ENCODE measurements at places on chromosomes 7 and 10. TPM values are rescaled to one million over a fixed set of nuclear protein-coding genes. Genes with fewer than 3 reads are reported as not detected.

The CALHM2 gene
- 14.5 TPM for total RNA-seq

The FAM24B gene
- 3.8 TPM for total RNA-seq

The STX1A gene
- total RNA-seq = 19.5 TPM

The CRTAC1 gene
- 1.6 TPM for total RNA-seq

The NEUROG3 gene
- total RNA-seq = not detected

The AFAP1L2 gene
- total RNA-seq = 3.4 TPM

The SNX8 gene
- 54.4 TPM for total RNA-seq

The POT1 gene
- total RNA-seq = 22.3 TPM

The PIK3CG gene
- total RNA-seq = 14.8 TPM

The ZMYND11 gene
- 43.7 TPM for total RNA-seq

The NPFFR1 gene
- total RNA-seq = not detected

The NPC1L1 gene
- not detected for total RNA-seq

The SKIDA1 gene
- total RNA-seq = 1.2 TPM

The EBLN1 gene
- not detected for total RNA-seq

The SPDYE9 gene
- not detected for total RNA-seq

The AOC1 gene
- total RNA-seq = not detected

The MOGAT3 gene
- total RNA-seq = not detected

The EPHA1 gene
- not detected for total RNA-seq

The HOGA1 gene
- total RNA-seq = 0.12 TPM

The ANKRD30A gene
- not detected for total RNA-seq

The TACC2 gene
- total RNA-seq = 39.6 TPM

The NCF1 gene
- total RNA-seq = not detected

The SRPK2 gene
- total RNA-seq = 59.6 TPM

The SYCE1 gene
- not detected for total RNA-seq

The SEMA4G gene
- 6.9 TPM for total RNA-seq

The CASTOR2 gene
- total RNA-seq = 21.3 TPM

The KCND2 gene
- 1.3 TPM for total RNA-seq

The MTPN gene
- 166 TPM for total RNA-seq

The TEX36 gene
- total RNA-seq = not detected

The TDRD1 gene
- total RNA-seq = not detected

The LRRC17 gene
- total RNA-seq = 71.4 TPM

The TMEM26 gene
- 2.9 TPM for total RNA-seq

The CPED1 gene
- total RNA-seq = 2.3 TPM

The TAS2R4 gene
- total RNA-seq = 0.29 TPM

The LOXL4 gene
- total RNA-seq = 7.0 TPM

The ANKRD61 gene
- not detected for total RNA-seq

The CACNA2D1 gene
- 18.8 TPM for total RNA-seq

The EPHB6 gene
- 3.8 TPM for total RNA-seq

The IFIT1B gene
- total RNA-seq = not detected

The SPDYE2B gene
- not detected for total RNA-seq

The NEBL gene
- total RNA-seq = 0.44 TPM

The GIMAP7 gene
- 34.5 TPM for total RNA-seq

The CXCL12 gene
- 9.5 TPM for total RNA-seq

The PALD1 gene
- total RNA-seq = 197 TPM

The CUBN gene
- 2.1 TPM for total RNA-seq

The GBX1 gene
- not detected for total RNA-seq

The OPALIN gene
- not detected for total RNA-seq

The PLA2G12B gene
- total RNA-seq = not detected

The TMEM270 gene
- total RNA-seq = not detected

The CCDC7 gene
- total RNA-seq = 2.4 TPM

The C10orf71 gene
- total RNA-seq = not detected

The THNSL1 gene
- total RNA-seq = 1.8 TPM

The AKAP9 gene
- 37.7 TPM for total RNA-seq

The SEMA3D gene
- total RNA-seq = 0.68 TPM

The FAM237B gene
- total RNA-seq = not detected

The KCNH2 gene
- 0.87 TPM for total RNA-seq

The PAX4 gene
- not detected for total RNA-seq

The FRAT2 gene
- 10.3 TPM for total RNA-seq

Data from glomerular endothelial cell (primary cell).